ENCODE measurements at places on chromosomes 2 and 18.

- no peak for DNase-seq
These were observed 533 bp downstream of the HPCAL1 start for GRCh38 chr2:10303181-10303693.

DNA sequence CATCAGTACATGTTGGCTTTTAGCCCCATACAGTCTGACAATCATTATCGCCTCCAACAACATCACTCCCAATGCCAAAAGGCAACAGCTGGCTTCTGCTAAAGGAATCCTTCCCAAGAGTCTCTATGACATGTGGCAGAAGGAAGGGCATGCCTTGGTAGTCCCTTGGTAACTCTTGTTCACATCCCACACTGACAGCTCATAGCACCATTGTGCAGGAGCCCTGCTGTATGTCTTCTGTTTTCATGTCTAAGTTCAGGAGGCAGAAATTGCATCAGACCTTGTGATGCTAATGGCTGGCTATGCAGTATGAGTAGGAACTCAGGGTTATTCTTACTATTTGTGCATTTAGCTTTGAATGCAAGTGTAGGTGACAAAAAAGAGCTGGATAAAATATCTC is 392.1 kb downstream of the PTH2R start:
- DNase-seq = no peak

GRCh38 chr2:210477496-210477895 is 937 bp upstream of the LANCL1 start:
- no peak for DNase-seq

DNA sequence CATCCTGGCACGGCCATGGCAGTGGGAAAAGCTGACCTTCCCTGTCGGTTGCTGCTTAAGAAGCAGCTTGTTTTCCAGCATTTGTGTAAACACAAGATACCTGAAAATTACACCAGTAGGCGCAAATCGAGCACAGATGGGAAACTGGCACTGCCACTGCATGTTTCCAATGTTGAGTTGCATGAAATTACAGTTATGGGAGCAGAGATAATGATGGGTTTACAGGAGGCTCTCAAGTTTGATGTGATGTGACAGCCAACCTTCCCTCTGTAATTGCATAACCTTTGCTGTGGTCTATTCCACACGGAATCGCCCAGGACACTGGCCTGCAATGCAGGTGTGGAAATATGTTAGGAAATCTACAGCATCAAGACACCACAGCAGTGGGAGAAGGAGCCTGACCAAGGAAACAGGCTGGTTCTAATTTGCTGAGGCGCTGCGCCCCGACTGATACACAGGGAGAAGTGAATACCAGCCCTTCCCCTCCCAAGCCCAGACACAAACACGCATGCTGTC is 17.4 kb downstream of the GPR45 start:
- DNase-seq = no peak

DNA sequence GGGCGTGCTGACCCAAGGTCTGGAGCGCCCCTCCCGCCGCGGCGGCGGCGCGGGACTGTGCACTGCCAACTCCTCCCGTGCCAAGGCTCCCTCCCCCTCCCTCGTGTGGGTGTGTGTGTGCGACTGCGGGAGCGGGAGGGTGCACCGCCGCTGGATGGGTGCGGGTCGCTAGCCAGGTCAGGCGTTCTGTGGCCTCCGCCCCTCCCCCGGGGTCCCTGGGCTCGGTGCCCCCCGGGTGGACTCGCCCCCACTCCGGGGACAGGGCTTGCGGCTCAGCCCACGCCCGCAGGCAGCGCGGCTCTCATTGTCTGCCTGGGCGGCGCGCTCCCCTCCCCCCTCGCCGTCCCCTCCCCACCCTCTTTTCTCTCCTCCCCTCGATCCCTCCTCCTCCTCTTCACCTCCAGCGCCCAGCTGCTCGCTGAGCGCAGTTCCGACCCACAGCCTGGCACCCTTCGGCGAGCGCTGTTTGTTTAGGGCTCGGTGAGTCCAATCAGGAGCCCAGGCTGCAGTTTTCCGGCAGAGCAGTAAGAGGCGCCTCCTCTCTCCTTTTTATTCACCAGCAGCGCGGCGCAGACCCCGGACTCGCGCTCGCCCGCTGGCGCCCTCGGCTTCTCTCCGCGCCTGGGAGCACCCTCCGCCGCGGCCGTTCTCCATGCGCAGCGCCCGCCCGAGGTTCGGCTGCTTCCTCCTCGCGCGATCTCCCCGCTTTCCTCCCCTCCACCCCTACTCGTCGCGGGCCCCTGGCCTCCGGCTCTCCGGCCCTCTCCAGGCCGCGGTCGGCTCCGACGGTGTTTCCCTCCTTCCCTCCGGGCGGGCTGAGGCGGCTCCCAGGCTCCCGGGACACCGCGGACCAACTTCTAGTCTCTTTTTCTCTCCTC is at the start of gene GATA6:
Gene GATA6 (plus strand): TSS at position 579 of the 878 bp plus-strand sequence. CDS start 1,556 bp downstream, outside the sequence.
- DNase-seq = no peak

- no peak for DNase-seq
These were observed 36.4 kb downstream of the METTL4 start for GRCh38 chr18:2534906-2535305.

DNA sequence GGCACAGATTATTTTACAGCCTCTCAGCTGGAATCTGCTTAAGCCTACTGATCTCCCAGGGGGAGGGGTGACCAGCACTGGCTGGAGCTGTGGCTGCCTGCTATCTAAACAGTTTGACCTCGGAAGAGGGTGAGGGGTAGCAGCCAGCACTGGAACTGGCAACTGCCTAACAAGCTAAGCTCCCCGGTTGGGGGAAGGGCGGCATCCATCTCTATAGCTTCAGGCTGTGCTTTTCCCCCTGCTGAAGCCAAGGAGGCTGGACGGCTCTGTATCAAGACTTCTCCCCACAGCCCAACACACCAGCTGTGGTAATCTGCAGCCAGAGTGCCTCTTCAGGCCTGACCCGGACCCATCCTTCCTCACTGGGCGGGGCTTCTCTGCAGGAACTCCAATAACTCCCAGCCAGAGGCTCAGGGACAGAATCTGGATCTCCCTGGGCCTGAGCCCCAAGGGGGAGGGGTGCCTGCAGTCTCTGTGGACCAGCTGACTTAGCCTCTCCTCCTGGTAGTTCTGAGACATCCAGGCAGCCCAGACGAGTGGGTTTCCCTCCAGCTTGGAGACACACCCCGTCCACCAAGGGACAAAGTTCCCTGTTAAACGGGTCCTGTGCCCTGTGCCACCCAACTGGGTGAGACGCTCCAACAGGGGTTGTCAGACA is 560.2 kb downstream of the LRP1B start:
- DNase-seq = no peak

GRCh38 chr2:205115511-205115910 is 566.8 kb upstream of the NRP2 start:
- DNase-seq = no peak

DNA sequence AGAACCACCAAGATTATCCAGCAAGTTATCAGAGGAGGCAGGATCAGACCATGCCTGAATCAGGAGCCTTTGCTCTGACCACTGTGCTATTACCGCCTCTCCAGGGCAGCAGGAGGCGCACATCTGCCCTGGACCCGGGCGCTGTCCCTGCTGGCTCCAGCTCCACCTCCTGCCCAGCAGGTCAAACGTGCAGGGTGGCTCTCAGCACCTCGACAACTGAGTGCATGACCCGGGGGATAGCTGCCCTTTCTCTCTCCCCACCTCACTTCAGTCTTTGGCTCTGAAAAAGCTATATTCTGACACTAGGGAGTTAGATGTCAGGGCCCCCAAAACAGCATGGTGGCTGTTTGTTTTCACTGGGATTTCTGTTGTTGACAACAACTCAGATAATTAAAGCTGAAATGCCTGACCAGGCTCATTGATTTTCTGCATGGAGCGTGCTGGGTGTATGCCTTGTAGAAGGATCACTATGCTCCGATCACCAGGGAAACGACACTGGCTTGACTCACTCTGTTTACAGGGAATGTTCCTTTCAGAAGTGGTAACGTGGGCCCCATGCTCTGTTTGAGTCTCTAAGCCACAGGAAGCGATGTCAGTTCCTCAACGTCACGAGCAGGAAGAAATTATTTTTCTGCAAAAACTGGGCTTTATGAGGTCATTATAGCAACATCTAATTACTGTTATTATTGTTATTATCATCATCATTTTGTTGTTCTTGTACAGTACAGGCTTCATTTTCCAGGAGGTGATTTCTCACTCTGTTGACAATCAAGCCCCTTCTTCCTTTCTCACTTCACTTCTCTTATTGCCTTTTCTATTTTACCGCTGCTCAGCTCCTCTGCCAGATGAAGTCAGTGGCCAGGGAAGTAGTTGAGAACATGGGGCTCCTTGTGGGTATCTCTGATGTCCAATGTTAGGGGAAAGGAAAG is 125.6 kb downstream of the PLB1 start:
- peak; percentile 73 for DNase-seq

DNA sequence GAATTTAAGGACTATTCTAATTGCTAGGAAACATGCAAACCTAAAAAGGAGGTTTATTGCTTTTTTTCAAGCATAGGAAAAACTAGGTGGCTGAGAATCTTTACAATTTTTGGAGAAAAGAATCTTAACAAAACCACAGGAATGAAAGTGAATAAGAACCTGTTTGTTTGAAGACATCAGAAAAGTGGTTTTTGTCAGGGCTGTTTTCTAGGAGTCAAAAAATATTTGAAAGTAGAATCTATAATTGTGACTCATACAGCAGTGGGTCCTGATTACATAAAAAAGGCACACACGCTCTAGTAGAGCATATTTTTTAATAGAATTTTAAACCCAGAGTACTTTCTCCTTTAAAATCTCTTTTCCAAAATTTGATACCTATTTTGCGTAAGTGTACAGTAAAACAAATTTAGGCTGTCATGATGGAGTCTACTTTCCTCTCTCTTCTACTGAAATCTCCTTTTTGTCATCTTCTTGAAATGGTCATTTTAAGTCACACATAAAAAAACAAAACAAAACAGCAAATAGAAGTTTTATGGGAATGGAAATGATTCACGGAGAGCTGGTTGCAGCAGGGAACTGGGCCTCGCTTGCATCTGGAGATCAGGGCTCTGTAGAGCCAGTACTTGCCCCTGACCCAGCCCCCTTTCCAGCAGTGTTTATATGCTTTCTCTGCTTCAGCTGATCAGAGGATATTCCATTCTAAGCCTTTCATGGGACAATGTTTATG is 59.1 kb upstream of the PELI1 start:
- DNase-seq = no peak

DNA sequence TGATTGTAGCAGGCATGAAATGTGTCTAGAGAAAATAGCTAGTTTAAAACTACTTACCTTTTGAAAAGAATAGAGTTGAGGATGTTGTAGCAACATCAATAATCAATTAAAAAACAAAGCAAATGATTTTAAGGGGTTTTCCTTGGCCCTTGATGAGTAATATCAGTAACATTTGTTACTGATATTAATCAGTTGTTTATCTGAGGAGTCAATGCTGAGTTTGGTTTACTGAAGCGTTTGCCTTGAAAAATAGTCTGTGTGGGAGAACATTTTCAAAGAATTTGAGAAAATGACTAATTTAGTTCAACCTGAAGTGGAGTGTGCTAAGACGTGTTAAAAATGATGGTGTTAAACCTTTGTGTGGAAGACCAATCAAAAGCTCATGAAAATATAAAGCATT is 9.3 kb downstream of the PTH2R start:
- no peak for DNase-seq

DNA sequence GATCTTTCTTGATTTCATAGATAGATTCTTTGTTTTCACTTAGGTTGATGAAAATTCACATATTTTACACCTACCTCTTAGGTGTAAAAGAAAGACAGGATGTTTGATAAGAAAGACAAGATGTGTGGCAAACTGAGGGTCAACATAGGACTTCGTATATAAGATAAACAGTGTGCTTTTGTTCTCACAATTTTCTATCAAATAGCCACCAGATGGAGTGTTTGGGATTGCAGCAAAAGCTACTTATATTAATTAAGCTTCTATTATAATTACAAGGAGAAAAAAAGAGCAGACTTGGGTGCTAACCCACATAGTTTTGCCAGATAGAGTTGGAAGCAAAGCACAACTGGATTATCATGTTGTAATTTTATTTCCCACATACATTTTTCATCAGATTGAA is 232.9 kb downstream of the CDH7 start:
- DNase-seq = no peak

GRCh38 chr18:24063121-24063731 is 48.7 kb downstream of the TTC39C start:
- peak; percentile 27 for DNase-seq

DNA sequence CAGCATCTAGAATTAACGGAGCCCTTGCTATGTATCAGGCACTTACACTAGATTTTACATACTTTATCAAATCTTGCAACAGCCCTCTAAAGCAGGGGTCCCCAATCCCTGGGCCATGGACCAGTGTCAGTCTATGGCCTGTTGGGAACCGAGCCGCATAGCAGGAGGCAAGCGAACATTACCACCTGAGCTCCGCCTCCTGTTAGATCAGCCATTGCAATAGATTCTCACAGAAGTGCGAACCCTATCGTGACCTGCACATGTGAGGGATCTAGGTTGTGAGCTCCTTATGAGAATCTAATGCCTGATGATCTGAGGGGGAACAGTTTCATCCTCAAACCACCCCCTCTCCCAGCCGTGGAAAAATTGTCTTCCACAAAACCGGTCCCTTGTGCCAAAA is 13.4 kb downstream of the DNAJB2 start:
- DNase-seq = no peak

All from stimulated activated CD4-positive, alpha-beta T cell treated with anti-CD3 and anti-CD28 coated beads, Interleukin-4, amount 100 ng/mL, for 4 hours (primary cell).